Cardiac septum (tissue), 1 donor: ENCODE measurements at places on chromosomes 7 and 10. TPM values are rescaled to one million over a fixed set of nuclear protein-coding genes. Genes with fewer than 3 reads are reported as not detected.
A peak's percentile ranks its signal among the peaks of the same experiment; 100 is the strongest.

GRCh38 chr10:6144406-6145165, 55.8 kb downstream of the RBM17 start:
- DNase-seq, result peak; percentile 97

- no peak for DNase-seq
Measured at GRCh38 chr7:33444511-33444910, 315.1 kb downstream of the BBS9 start.

DNA sequence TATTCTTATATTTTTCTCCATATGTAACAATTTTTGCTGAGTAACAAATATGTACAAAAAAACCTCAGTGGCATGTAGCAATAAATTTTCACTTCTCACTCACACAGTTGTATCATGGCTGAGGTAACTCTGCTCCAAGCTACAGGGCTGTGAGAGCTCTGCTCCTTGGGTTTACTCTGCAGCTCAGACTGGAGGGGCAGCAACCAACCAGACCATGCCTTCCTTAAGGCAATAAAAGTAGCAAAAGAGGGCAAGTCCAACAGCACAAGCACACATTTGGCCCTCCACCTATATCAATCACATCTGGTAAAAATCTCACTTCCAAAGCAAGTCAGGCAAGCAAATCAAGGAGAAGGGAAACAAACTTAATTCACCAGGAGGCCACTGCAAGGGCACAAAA, 102.9 kb downstream of the CRPPA start:
- DNase-seq, result no peak

DNA sequence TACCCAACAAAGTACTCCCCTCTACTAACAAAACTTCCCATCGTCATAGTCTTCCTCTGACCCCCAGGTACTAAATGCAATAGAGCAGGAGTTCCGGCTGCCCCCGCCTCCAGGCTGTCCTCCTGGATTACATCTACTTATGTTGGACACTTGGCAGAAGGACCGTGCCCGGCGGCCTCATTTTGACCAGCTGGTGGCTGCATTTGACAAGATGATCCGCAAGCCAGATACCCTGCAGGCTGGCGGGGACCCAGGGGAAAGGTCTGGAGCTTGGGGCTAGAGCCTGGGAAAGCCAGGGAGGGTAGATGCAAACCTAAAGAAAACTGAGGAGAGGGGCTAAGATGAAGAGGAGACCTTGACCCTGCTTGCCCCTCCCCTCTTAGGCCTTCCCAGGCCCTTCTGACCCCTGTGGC, 15.3 kb downstream of the EPHB6 start:
- peak; percentile 68 for DNase-seq

DNA sequence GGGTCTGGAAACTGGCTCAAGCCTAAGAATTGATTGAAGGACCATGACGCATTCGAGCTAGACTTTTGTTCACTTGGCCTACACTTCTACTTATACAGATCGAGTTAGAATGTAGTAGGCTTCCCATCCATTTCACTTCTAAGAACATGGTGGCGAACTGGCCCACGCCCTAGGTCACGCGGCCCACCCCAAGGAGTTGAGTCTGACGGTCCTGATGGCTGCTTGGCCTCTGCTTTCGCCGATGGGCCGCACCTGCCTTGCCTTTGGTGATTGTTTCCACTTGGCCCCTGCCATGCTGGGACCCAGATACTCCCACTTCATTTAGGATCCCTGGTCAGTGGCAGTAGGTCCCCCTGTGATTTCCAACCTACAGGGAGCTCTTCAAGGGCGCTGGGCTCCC, 153.6 kb downstream of the PRKAG2 start:
- DNase-seq, result no peak

- DNase-seq, result no peak
Measured at GRCh38 chr7:152459724-152460251, 24.0 kb upstream of the KMT2C start.

GRCh38 chr10:110305767-110306451, 1.2 kb upstream of the SMNDC1 start:
- DNase-seq, result no peak

GRCh38 chr7:158353606-158354570, 233.7 kb downstream of the PTPRN2 start:
- DNase-seq, result peak; percentile 56

GRCh38 chr7:68058014-68058413, 1061.4 kb downstream of the TYW1 start:
- no peak for DNase-seq

GRCh38 chr10:71962901-71963300, 1.3 kb upstream of the CHST3 start:
- DNase-seq, result no peak

DNA sequence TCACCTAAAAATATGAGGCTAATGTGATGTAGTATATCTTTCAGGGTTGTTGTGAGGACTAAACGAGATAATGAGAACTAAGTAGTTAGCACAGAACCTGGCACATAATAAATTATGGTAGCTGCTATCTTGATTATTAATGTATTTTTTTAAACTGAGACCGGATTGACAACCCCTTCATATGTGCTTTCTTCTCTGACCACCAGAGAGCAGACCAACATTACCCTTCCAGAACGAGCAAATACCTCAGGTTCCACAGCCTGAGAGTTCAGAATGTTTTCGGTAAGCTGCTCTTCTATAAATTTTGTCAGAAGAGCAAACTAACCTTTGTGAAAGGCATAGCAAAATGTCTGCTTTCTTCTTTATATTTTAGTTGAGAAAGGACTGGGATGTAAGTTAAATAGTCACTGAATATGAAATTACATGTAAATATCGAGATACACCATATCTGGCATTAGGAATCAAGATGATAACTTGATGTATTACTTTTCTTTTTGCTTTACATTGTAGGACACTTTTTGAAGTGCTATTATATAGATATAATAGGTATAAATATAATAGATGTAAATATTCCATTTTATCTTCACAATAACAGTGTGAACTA, 13.6 kb upstream of the BPGM start:
- DNase-seq, result no peak

DNA sequence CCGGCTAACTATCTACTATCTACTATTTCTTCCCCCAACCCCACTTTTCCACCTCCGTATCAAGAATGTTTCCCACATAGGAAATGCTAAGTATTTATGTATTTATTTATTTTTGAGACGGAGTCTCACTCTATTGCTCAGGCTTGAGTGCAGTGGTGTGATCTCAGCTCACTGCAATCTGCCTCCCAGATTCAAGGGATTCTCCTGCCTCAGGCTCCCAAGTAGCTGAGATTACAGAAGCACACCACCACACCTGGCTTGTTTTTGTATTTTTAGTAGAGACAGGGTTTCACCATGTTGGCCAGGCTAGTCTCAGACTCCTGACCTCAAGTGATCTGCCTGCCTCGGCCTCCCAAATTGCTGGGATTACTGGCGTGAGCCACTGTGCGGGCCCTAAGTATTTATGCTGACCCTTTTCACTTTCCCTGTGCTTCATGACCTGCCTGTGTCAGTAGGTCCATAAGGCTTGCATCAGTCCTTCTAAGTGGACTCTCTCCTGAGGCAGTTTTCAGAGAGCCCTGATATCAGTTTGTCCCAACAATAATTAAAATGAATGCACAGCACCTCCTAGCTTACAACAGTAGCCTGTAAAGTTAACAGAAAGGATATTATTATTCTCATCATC, 25.7 kb upstream of the FBXW4 start:
- DNase-seq, result no peak

- DNase-seq, result no peak
Measured at GRCh38 chr7:23279819-23280525, 19.2 kb upstream of the MALSU1 start.

GRCh38 chr10:78250313-78251015, 216.8 kb downstream of the RPS24 start:
- DNase-seq, result peak; percentile 78

DNA sequence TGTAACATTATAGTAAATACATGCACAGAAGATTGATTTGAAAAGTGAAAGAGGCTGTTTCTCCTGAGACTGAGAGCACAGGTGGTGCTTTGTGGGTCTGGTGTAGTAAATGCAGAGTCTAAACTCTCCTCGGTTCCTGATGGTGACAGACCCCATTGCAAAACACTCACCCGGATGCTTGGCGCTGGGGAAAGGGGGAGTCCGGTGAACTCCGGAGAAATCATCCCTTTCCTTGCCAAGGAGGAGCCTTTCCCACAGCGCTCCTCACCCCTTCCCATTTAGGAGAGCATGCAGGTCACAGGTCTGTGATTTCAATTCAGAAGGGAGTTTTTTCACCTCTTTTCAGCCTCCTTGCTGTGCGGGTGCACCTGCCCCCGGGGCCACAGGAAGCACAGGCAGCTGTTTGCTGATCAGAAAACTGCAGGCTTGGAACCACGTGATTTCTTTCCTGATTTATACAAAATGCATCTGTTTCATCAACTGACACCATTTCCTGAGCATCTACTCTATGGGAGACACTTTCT, 75.6 kb upstream of the LYZL2 start:
- no peak for DNase-seq

The MYL10 gene
- not detected for total RNA-seq

The AGBL3 gene
- 1.4 TPM for total RNA-seq

The CRYGN gene
- not detected for total RNA-seq

The PNLIP gene
- not detected for total RNA-seq
